Head of caudate nucleus (tissue), 42 donors: ENCODE measurements at places on chromosomes 13 and 19.

GRCh38 chr19:33928458-33928950 lies 131.8 kb downstream of the KCTD15 start:
- DNase-seq: no peak

DNA sequence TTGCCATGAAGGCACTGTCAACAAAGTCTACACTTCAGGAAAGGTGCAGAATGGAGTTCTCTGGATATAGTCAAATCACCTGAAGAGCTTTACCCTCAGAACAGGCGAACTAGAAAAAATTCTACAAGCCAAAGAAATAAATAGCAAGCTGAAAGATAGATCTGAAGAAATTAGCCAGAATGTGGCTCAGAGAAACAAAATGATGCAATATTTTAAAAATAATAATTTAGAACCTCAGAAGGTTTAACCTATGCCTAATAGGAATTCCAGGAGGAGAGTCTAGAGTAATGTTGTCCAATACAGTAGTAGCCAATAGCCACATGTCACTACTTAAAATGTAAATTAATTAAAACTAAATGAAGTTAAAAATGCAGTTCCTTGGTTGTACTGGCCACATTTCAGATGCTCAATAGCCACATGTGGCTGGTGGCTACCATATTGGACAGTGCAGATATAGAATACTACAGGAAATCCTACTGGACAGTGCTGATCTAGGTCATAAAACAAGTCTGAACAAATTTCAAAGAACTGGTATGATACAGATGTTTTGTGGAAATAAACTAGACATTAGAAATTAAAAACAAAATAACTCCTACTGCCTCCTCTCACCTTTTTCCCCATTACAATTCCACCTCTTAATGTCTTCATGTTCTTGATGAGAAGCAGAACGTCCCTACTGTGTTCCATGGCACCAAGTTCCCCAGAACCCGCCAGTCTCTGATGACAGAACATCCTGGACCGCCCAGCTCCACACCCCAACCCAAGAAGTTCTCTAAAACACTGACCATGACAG lies 679 bp upstream of the CDADC1 start:
- DNase-seq: no peak

GRCh38 chr13:97385146-97385545 lies 48.8 kb upstream of the RAP2A start:
- DNase-seq: no peak

GRCh38 chr19:5828661-5829566 lies 10.6 kb downstream of the FUT6 start:
- no peak for DNase-seq

GRCh38 chr13:38688674-38689073 lies 1.8 kb downstream of the FREM2 start:
- DNase-seq: no peak

DNA sequence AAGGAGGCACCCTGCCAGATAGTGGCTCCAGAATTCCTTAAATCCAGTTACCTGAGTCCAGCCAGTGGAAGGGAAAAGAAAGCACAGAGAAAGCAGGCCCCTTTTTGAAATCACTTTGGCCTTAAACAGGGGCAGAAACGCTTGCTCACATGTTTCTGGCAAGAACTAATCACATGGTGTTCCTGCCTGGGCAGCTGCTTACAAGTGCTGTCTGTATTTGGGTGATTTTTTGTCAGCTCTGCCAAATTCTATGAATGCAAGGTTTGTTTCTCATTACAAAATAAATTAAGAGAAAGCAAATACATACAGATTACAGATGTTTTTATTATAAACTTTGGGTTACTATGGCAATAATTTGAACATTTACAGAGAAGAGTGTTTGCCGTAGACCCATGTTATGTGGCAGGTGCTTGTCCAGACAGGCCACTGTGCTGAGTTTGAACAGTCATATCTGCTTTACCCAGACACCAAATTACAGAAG lies 1237.8 kb downstream of the SLITRK5 start:
- DNase-seq: peak; percentile 22

DNA sequence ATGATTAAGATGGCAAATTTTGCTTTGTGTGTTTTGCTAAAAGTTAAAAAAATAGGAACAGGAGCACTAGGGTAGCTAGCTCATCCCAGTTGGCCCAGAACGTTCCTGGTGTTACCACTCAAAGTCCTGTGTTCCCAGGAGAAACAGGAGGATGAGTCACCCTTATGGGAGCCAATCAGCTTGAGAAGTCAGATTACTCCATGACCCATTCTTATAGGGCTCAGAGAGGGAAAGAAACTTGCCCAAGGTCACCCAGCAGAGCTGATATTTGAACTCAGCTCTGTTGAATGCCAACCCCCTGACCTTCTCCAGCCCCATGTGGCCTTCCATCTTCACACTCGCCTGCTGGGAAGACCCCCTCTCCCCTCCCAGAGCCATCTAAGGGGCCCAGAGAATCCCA lies 13.0 kb downstream of the NMRK2 start:
- DNase-seq: no peak

DNA sequence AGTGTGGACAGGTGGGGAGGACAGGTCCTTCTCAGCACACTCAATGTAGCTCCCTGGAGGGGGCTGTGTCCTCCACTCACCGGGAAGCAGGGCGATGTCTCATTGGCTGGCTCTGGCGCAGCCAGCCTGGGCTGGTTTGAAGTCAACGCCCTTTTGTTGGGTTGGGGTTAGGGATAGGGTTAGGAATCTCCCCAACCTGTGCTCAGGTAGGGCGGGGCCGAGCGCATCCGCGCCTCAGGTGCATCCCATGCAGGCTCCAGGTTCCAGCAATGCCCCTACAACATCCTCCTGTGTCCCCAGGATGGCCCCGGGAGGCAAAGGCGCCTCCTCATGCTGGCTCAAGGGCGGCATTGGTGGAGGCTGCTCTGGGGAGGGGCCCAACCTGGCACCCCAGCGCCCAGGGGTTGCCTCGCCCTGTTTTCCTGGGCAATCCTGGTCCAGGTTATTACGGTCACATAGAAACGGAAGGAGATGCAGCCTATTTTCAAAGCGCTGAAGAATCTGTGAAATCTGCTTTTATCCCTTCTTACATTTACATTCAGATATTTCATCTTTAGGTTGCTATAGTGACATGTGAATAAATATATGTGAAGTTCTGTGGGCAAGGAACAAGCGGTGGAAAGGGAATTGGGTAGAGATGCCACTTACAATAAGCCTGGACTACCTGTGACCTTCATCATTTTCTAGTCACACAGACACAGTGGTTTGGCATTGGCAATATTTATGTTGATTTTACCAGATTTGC lies 74.3 kb downstream of the TM9SF2 start:
- DNase-seq: no peak

- no peak for DNase-seq
These were observed 149.0 kb downstream of the LMO7 start for GRCh38 chr13:75785130-75785529.

DNA sequence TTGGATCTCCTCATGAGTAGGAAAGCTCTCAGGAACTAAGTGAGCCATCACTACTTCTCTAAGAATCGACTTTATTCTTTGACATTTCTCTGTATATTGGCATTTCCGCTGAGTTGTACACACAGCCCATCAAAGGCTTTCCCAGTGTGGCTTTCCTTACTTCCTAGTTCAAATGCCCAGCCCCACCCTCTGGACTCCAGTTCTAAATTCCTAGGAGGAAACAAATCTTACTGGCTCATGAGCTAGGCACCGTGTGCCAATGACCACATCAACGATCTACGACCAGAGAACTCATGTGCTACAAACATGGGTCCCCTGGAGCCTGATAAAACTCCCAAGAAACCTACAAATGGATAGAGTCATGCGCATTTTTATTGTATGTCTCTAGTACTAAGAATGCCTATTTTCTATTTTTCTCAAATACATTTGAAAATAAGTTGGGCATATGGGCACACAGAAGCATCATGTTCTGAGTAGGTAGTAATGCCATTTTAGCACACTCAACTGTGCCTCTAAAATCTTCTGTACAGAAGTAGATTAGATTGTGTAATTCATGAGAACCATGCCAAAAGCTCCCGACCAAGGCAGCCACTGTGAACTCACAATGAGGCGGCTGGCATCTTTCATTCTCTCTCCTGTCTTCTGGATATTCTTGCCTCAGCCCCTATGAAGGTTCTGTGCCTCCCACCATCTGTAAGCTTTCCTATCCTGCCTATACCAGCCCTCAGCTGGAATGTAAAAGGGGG lies 10.5 kb upstream of the RAP2A start:
- peak; percentile 4 for DNase-seq

GRCh38 chr13:49560270-49561061 lies 24.9 kb downstream of the RCBTB1 start:
- no peak for DNase-seq

- no peak for DNase-seq
These were observed 218.7 kb downstream of the KCTD12 start for GRCh38 chr13:76667551-76667950.

- peak; percentile 34 for DNase-seq
These were observed 2.0 kb downstream of the RAB20 start for GRCh38 chr13:110559429-110559943.

DNA sequence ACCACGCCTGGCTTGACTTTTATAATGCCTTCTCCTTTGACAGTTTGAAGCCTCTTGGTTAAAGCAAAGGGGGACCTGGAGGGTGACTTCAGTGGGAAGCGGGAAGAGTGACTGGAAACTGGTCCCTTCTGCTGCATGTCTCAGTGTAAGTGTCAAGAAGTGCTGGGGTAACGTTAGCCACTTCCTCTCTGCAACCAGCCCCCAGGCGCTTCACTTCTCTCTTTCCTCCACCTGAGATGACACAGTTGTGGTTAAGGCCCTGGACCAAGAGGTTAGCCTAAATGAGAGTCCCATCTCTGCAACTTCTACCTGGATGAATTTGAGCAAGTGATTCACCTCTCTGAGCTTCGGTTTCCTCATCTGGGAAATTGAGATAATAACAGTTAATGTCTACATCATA lies 16.3 kb downstream of the LEUTX start:
- no peak for DNase-seq

- DNase-seq: no peak
These were observed 42.5 kb upstream of the SCEL start for GRCh38 chr13:77492982-77493381.

- DNase-seq: no peak
These were observed 61.4 kb upstream of the URI1 start for GRCh38 chr19:29880498-29881081.

GRCh38 chr19:33208371-33208895 lies 14.3 kb downstream of the LRP3 start:
- DNase-seq: no peak
